ENCODE measurements at places on chromosomes 1 and 21.

DNA sequence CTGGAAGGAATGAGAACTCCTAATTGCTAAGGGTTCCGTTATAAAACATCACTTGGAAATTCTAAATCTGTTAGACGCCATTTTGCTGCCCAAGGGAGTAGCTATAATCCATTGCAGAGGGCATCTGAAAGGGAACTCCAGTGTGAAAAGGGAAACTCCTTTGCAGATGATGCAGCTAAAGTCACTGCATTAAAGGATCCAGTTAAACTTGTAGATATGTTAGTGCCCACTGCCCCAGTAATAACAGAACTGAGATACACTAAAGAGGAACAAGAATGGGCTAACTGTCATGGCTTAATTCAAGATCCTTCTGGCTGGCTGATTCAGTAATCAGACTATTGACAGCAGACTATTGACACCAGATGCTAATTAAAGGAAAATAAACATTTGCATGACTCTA is 81.8 kb upstream of the KIAA0040 start:
- no peak overlapping the region for H3K27ac ChIP-seq
- H3K4me1 ChIP-seq = peaks cover 14% of the 10 kb centered on the region
- H3K4me3 ChIP-seq = no peak overlapping the region
- DNase-seq = no peak
- H3K27me3 ChIP-seq = no peaks in the 10 kb centered on the region

GRCh38 chr1:151817353-151817730 is 12.1 kb upstream of the LINGO4 start:
- peaks cover 20% of the 10 kb centered on the region for H3K4me1 ChIP-seq
- no peaks in the 10 kb centered on the region for H3K36me3 ChIP-seq
- no peak overlapping the region for H3K4me3 ChIP-seq
- no peaks in the 10 kb centered on the region for H3K27me3 ChIP-seq
- no peak overlapping the region for H3K27ac ChIP-seq
- DNase-seq = peak; percentile 3

DNA sequence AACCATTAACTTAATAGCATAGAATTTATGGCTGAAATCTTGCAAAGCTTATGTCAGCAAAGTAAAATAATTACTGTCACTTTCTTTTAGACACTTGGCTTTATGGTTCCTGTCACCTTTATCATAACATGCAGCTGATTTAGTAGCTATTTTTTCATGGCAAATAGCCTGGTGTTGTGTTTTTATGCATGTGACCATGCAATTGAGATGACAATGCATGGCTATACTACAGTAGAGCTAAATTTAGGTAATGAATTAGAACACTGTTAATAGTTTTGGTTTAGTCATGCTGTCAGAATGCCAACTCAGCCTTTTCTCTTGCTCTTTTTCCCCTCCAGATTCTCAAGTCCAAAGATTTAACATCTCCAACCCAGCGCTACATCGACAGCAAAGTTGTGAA is 88.6 kb downstream of the TGFB2 start:
- H3K27ac ChIP-seq = no peak overlapping the region
- H3K36me3 ChIP-seq = peaks cover 51% of the 10 kb centered on the region
- H3K27me3 ChIP-seq = no peaks in the 10 kb centered on the region
- no peaks in the 10 kb centered on the region for H3K4me1 ChIP-seq
- DNase-seq = no peak
- H3K4me3 ChIP-seq = no peak overlapping the region

GRCh38 chr1:230548357-230548756 is 93.9 kb upstream of the COG2 start:
- H3K27ac ChIP-seq = no peak overlapping the region
- H3K36me3 ChIP-seq = no peaks in the 10 kb centered on the region
- no peak for DNase-seq
- H3K4me3 ChIP-seq = no peak overlapping the region
- H3K4me1 ChIP-seq = no peaks in the 10 kb centered on the region

DNA sequence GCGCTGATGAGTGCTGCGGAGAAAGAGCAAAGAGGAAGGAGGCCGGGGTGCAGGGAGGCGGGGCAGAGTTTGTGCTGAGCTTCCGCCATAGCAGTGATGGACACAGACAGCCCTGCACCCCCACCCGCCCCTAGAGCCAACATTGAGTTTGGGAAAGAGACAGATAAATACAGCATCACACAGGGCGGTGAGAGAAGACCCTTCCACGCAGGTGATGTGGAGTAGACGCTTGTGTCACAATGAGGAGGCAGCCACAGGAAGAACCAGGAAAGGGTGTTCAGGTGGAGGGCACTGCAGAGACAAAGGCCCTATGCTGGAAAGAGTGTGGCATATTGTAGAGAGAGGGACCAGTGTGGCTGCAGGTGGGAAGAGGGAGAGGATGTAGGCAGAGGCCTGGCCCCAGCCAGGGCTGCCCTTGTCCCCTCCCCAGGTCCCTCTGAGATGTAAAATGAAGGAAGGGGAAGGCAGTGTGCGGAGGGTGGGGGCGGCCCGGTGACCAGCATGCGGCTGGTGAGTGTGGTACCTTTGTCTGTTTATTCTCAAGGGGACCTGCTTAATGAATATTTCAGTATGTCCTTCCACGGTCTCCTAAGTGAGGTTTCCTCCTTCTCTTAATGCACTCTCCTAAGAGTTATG is 194.4 kb upstream of the TMEM51 start:
- no peaks in the 10 kb centered on the region for H3K27me3 ChIP-seq
- no peak for DNase-seq
- no peak overlapping the region for H3K4me3 ChIP-seq
- no peaks in the 10 kb centered on the region for H3K4me1 ChIP-seq
- H3K27ac ChIP-seq = no peak overlapping the region
- H3K36me3 ChIP-seq = no peaks in the 10 kb centered on the region

GRCh38 chr21:42301371-42302075 is 13.7 kb downstream of the TFF3 start:
- no peak for DNase-seq
- no peak overlapping the region for H3K4me3 ChIP-seq
- H3K27ac ChIP-seq = no peak overlapping the region
- H3K4me1 ChIP-seq = peaks cover 15% of the 10 kb centered on the region

GRCh38 chr21:36082237-36082664 is 12.4 kb downstream of the CBR1 start:
- no peak for DNase-seq
- H3K4me1 ChIP-seq = no peaks in the 10 kb centered on the region
- no peak overlapping the region for H3K27ac ChIP-seq
- no peak overlapping the region for H3K4me3 ChIP-seq
- H3K36me3 ChIP-seq = no peaks in the 10 kb centered on the region

- no peaks in the 10 kb centered on the region for H3K36me3 ChIP-seq
- DNase-seq = no peak
- peaks cover 93% of the 10 kb centered on the region for H3K27me3 ChIP-seq
- no peaks in the 10 kb centered on the region for H3K4me1 ChIP-seq
- H3K27ac ChIP-seq = no peak overlapping the region
Measured at GRCh38 chr1:111973150-111973790, 16.2 kb downstream of the KCND3 start.

- H3K4me1 ChIP-seq = no peaks in the 10 kb centered on the region
- no peaks in the 10 kb centered on the region for H3K27me3 ChIP-seq
- H3K36me3 ChIP-seq = no peaks in the 10 kb centered on the region
- no peak for DNase-seq
- no peak within 1 kb of the TSS for H3K27ac ChIP-seq
Measured at GRCh38 chr1:114854693-114855320, at the start of gene SYCP1. Gene SYCP1 (plus strand): TSS chr1:114854863. CDS start chr1:114855465, 602 bp downstream.

- H3K27ac ChIP-seq = no peak overlapping the region
- DNase-seq = no peak
- H3K36me3 ChIP-seq = no peaks in the 10 kb centered on the region
- H3K4me1 ChIP-seq = peaks cover 14% of the 10 kb centered on the region
- no peaks in the 10 kb centered on the region for H3K27me3 ChIP-seq
Measured at GRCh38 chr1:167194182-167194581, 26.5 kb upstream of the POU2F1 start.

DNA sequence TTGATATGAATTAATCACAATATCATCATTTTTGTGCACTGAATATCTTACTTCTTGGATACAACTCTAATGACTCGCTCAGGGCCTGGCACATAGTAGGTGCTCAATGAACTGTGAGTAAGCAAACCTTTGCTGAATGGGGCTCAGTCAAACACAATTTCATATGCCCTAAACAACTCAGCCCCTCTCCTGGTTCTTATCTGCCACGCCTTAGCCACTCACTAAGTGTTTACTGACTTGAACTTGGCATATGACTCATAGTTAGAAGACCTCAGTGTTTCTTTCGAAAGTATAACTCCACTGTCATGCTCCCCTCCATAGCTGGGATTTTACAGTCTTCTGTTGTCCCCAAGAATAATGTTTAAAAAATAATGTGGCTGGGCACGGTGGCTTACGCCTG is 4.8 kb upstream of the IFNLR1 start:
- no peak for DNase-seq
- H3K4me3 ChIP-seq = no peak overlapping the region
- H3K4me1 ChIP-seq = peaks cover 28% of the 10 kb centered on the region

- H3K4me3 ChIP-seq = no peak overlapping the region
- H3K27ac ChIP-seq = no peak overlapping the region
- no peaks in the 10 kb centered on the region for H3K36me3 ChIP-seq
- H3K4me1 ChIP-seq = no peaks in the 10 kb centered on the region
Measured at GRCh38 chr1:194512957-194513356, 1326.5 kb upstream of the B3GALT2 start.

- H3K27ac ChIP-seq = no peak overlapping the region
- no peaks in the 10 kb centered on the region for H3K4me1 ChIP-seq
- H3K36me3 ChIP-seq = no peaks in the 10 kb centered on the region
Measured at GRCh38 chr1:6075748-6076147, 30.1 kb downstream of the KCNAB2 start.

DNA sequence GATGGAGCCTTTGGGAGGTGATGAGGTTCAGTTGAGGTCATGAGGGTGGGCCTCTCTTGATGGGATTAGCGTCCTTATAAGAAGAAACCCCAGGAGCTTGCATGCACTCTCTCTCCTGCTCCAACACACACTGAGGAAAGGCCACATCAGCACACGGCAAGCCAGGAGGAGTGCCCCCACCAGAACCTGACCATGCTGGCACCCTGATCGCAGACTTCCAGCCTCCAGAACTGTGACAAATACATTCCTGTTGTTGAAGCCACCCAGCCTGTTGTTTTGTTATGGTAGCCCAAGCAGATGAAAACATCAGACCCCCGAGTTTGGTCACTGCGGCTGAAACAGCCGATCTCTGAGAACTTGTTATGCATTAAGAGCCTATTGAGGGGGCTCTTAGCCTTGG is 64.8 kb upstream of the SOD1 start:
- H3K27me3 ChIP-seq = no peaks in the 10 kb centered on the region
- no peaks in the 10 kb centered on the region for H3K4me1 ChIP-seq
- H3K36me3 ChIP-seq = no peaks in the 10 kb centered on the region
- H3K27ac ChIP-seq = no peak overlapping the region
- DNase-seq = no peak

GRCh38 chr21:15521644-15522001 is 208.2 kb upstream of the USP25 start:
- no peaks in the 10 kb centered on the region for H3K27me3 ChIP-seq
- H3K4me3 ChIP-seq = no peak overlapping the region
- no peaks in the 10 kb centered on the region for H3K4me1 ChIP-seq
- DNase-seq = no peak

DNA sequence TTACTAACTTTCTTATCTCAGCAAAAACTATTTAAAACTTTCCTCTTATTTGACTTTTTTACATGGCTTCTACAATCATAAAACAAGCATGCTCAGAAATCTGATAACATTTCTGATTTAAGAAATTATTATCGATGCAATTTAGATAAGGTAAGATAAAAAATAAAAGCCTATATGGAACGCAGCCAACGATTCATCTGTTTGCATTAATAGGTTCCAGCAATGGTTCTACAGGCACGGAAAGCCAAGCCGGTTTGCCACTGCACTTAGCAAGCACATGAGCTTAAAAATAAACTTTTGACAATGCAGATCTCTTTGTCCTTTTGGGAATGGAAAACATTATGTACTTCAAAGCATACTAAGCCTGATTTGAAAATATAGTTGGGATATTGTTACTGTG is 77.5 kb upstream of the KCNK2 start:
- no peaks in the 10 kb centered on the region for H3K36me3 ChIP-seq
- no peak overlapping the region for H3K27ac ChIP-seq
- H3K4me1 ChIP-seq = no peaks in the 10 kb centered on the region
- H3K4me3 ChIP-seq = no peak overlapping the region
- no peak for DNase-seq

DNA sequence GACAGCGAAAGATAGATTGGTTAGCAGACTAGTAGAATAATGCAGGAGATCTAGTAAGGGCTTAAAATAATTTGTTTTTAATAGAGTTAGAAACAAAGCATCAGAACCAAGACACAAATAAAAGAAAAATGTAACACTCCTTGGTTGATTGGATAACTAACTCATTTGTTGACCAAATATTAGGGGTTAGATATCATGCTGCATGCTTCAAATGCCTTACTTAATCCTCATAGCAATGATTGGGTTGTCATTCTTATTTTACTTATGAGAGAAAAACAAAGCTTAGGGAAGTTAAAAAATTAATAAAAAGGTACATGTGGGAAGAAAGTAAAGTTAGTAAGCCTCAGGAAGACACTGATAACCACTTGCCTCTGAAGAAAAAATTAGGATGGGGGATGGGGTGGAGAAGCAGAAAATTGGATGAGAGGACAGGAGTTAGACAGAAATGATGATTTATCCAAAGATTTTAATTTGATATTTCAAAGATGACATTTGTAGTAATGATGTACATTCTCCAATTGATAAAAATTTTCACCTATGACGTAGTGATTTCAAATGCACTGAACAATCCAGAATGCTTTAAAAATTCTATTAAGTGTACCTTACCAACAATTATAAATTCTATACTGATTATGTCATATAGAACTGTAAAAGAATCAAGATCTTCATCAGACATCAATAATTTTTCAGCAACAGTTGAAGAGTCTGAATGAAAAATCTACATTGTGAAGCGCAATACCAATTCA is 374.7 kb downstream of the COL11A1 start:
- DNase-seq = no peak
- no peak overlapping the region for H3K4me3 ChIP-seq
- no peaks in the 10 kb centered on the region for H3K36me3 ChIP-seq
- no peak overlapping the region for H3K27ac ChIP-seq
- H3K27me3 ChIP-seq = no peaks in the 10 kb centered on the region
- no peaks in the 10 kb centered on the region for H3K4me1 ChIP-seq

GRCh38 chr1:170064821-170065220 is 9.7 kb downstream of the KIFAP3 start:
- DNase-seq = no peak
- no peak overlapping the region for H3K27ac ChIP-seq
- no peak overlapping the region for H3K4me3 ChIP-seq
- peaks cover 23% of the 10 kb centered on the region for H3K4me1 ChIP-seq
- no peaks in the 10 kb centered on the region for H3K36me3 ChIP-seq

- peak; percentile 79 for DNase-seq
- peaks cover 6% of the 10 kb centered on the region for H3K4me1 ChIP-seq
- no peaks in the 10 kb centered on the region for H3K27me3 ChIP-seq
- peak overlapping the region; percentile 53 for H3K27ac ChIP-seq
- no peak overlapping the region for H3K4me3 ChIP-seq
- peaks cover 15% of the 10 kb centered on the region for H3K36me3 ChIP-seq
Measured at GRCh38 chr1:221704306-221704705, 37.6 kb downstream of the DUSP10 start.

- H3K4me3 ChIP-seq = no peak overlapping the region
- H3K36me3 ChIP-seq = no peaks in the 10 kb centered on the region
- DNase-seq = peak; percentile 54
- H3K27ac ChIP-seq = peak overlapping the region; percentile 40
- H3K4me1 ChIP-seq = no peaks in the 10 kb centered on the region
- no peaks in the 10 kb centered on the region for H3K27me3 ChIP-seq
Measured at GRCh38 chr1:195591917-195592672, 1016.1 kb downstream of the KCNT2 start.
